ENCODE measurements at places on chromosomes 16 and 17. TPM values are rescaled to one million over a fixed set of nuclear protein-coding genes. Genes with fewer than 3 reads are reported as not detected.
A peak's percentile ranks its signal among the peaks of the same experiment; 100 is the strongest.

DNA sequence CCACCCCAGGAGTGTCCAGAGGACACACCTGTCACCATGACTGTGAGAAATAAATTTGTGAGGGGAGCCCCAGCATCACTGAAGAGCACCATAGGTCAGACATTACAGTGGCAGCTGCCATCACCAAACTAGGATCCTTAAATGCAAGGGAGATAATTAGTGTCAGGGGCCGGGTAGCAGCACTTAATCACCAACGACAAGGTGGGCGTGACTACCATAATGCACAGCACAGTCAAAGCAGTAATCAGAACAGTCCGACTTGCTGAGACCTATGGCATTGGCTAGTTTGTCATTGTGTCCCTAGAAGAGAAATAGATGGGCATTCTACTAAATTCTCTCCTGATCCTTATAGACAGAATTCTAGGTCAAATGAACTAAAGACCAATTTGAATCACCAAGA, 856.7 kb upstream of the GOT2 start:
- DNase-seq: no peak

GRCh38 chr16:3773663-3774062, 56.3 kb upstream of the TRAP1 start:
- DNase-seq: no peak

DNA sequence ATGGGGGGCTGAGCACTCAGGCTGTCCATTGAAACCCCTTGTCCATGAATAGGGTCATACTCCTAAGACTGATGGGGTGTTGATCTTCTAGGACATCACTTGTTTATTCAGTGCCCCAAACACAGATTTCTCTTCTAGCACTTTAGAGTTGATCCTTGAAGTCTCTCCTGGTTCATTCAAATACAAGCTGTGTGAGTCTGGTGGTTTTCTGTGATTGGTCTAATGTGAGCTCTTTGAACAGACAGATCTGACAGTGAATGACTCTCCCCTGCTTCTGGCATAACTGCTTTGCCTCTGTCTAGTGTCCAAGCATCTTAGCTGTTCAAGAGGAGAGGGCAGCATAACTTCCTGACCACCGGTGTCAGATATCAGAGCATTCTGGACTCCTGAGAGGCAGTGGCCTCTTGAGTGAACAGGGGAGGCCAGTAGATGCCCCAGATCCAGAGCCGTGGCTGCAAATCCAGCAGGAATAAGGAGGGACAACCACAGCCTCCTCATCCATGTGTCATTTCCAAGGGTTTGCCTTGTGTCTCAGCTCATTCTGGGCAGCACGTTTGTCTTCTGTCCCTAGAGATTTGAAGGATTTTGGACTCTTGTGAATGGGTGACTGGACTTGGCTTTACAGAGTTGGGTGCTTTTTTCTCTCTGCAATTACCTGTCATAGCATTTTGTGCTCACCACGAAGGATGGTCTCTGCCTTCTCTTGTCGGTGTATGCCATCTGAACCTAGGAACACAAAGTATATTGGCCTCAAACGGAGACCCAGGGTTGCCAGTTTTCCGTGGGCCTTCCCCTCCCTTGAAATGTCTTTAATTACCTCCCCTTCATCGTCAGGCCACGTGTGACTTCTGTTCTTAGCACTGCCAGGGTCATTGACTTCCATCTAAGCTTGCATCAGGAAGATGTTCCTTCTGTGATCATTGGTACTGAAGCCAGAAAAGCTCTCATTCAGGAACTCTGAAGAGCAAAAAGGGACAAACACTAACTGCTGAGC, 13.9 kb upstream of the CLEC18C start:
- peak; percentile 43 for DNase-seq

DNA sequence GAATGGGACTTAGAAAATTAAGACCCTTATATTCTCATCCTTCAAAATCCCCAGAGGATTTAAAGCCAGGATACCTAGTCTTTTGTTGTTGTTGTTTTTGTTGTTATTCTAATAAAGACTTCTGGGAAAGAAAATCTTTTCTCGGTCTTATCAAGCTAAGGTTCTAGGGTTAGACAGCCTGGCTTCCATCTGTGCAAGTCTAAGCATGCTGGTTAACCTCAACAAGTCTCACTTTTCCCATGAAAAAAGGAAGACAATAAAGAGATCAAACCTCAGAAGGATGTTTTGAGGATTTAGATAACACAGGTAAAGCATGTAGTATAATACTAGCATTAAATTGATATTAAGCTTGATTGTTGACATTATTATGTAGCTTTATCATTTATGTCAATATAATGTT, 486.4 kb upstream of the SOX9 start:
- no peak for DNase-seq

DNA sequence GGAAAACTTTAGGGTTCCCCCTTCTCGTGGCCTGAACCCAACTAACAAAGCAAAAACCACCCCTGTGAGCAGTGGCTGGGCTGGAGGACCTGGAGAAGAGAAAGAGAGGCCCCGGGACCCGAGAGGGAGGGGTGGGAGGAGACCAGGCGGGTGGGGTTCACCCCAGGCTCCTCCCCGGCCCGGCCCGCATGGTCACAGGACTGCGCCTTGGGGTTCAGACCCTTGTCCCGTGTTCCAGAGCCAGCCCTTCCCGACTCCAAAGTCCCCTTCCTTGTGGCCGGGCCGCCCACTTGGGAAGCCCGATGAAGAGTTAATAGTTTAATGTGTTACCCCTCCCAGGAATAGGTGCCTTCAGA, 852 bp downstream of the MARVELD3 start:
- no peak for DNase-seq

The TBC1D26 gene
- not detected for total RNA-seq

The RETREG3 gene
- total RNA-seq: 21.3 TPM

The ZACN gene
- not detected for total RNA-seq

DNA sequence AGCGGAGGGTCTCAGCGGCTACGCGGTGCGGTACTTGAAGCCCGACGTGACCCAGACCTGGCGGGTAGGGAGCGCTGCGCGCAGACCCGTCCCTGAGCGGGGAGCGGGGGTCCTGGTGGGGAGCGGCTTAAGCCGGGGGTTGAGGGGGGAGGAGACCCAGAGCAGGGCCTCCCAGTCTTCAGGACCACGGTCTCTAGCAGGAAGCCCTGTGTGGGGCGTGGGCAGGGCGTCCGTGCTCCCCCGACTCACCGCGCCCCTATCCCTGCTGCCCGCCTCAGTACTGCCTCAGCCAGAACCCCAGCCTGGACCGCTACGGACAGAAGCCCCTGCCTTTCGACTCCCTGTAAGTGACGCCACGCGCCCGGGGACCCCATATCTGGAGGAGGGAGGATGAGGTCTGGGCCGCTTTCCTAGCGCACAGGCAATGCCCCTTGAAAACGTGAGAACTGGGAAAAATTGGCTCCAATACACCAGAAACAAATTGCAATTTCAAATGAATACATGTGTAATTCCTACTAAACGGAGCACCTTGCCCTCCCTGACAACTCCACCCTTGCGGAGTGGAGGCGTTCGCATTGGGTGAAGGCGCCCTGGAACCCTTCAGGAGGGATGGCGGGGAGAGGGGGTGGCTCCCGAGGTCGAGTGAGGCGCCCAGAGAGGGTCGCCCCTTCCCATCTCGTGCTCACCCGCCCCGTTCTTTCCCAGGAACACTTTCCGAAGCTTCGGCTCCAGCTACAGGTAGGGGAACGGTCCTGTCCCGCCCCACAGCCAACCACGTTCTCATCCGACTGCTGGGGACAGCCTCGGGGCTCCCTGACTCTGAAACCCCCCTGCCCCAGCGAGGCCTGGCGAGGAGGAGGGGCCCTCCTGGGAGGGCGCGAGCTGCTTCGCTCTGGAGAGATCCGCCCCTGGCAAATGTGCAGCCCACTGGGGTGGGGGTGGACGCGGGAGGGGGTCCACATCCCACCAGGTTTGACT, 14.6 kb upstream of the CNGB1 start:
- no peak for DNase-seq

DNA sequence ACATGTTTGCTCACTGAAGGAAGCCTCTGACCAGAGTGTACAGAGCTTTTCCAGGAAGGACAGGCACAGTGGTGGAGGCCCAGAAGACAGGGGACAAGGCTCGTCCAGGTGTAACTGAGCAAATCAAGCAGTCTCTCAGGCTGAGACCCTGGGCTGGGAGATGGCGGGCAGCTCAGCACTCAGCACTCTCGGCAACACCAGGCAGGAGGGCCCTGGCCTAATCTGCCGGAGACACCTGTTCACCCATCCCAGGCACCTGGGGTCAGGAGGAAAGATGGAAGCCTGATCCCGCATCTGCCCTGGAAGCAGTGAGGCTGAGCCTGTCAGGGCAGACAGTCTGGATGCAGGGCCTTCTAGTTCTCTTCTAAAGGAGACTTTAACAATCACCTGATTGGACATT, 4.8 kb downstream of the RASL10B start:
- no peak for DNase-seq
